MCF 10A (cell line): ENCODE measurements at places on chromosomes 1 and 21. TPM values are rescaled to one million over a fixed set of nuclear protein-coding genes. Genes with fewer than 3 reads are reported as not detected.

- H3K27ac ChIP-seq: peak overlapping the region; percentile 3
- H3K36me3 ChIP-seq: peaks cover 68% of the 10 kb centered on the region
- DNase-seq: no peak
- peaks cover 34% of the 10 kb centered on the region for H3K4me1 ChIP-seq
Measured at GRCh38 chr1:200400556-200400955, 9.3 kb downstream of the ZNF281 start.

DNA sequence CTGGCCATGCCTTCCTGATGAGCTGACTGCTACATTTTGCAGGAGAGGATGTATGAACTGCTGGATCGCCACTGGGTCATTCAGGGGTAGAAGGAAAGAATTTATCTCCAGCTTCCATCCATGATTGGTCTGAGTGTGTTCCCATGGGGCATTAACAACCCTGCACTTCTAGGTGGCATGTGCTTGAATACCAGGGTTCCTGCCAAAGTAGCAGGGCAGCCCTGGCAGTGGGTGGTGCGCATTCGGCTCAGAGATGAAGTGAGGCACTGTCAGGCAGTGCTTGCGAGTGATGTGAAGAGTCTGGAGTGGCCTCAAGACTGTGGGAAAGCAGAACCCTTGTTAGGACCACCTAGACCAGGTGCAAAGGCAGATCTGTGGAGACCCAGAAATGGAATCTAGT is 294.9 kb downstream of the ASTN1 start:
- DNase-seq: no peak
- no peaks in the 10 kb centered on the region for H3K27me3 ChIP-seq
- no peaks in the 10 kb centered on the region for H3K36me3 ChIP-seq

DNA sequence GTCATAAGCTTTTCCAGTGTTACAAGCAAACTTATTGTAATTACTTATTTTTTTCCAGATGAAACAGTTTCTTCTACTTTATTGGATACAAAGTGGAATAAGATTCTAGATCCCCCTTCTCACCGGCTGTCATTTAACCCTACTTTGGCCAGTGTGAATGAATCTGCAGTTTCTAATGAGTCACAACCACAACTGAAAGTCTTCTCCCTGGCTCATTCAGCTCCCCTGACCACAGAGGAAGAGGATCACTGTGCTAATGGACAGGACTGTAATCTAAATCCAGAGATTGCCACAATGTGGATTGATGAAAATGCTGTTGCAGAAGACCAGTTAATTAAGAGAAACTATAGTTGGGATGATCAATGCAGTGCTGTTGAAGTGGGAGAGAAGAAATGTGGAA is 95.5 kb downstream of the ZFYVE9 start:
- no peak overlapping the region for H3K27ac ChIP-seq
- peak; percentile 34 for DNase-seq
- peaks cover 19% of the 10 kb centered on the region for H3K4me1 ChIP-seq
- H3K4me3 ChIP-seq: no peak overlapping the region

DNA sequence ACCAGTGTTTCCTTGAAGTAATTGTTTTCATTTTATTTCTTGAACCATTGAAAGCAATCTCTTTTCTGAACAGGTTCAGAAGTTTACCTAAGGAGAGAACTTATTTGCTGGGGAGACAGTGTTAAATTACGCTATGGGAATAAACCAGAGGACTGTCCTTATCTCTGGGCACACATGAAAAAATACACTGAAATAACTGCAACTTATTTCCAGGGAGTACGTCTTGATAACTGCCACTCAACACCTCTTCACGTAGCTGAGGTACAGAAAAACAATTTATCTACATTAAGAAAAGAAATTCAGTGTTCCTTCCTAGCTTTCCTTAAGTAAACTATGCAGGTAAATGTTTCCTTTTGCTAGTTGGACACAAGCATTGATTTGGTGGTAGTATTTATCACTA is 27.4 kb downstream of the AGL start:
- no peaks in the 10 kb centered on the region for H3K4me1 ChIP-seq
- no peak for DNase-seq
- H3K27me3 ChIP-seq: no peaks in the 10 kb centered on the region

RCSD1 gene
- total RNA-seq: 0.16 and 0.27 TPM in 2 replicates

HSPA6 gene
- total RNA-seq: 0.28 and 0.52 TPM in 2 replicates

CELA3B gene
- not detected in 2 replicates for total RNA-seq

- peak overlapping the region; percentile 98 for H3K4me3 ChIP-seq
Measured at GRCh38 chr1:244968881-244969280, 104.5 kb upstream of the HNRNPU start.

TTC3 gene
- total RNA-seq: 74.4 and 84.4 TPM in 2 replicates

IQCC gene
- 1.8 and 1.9 TPM in 2 replicates for total RNA-seq

DNA sequence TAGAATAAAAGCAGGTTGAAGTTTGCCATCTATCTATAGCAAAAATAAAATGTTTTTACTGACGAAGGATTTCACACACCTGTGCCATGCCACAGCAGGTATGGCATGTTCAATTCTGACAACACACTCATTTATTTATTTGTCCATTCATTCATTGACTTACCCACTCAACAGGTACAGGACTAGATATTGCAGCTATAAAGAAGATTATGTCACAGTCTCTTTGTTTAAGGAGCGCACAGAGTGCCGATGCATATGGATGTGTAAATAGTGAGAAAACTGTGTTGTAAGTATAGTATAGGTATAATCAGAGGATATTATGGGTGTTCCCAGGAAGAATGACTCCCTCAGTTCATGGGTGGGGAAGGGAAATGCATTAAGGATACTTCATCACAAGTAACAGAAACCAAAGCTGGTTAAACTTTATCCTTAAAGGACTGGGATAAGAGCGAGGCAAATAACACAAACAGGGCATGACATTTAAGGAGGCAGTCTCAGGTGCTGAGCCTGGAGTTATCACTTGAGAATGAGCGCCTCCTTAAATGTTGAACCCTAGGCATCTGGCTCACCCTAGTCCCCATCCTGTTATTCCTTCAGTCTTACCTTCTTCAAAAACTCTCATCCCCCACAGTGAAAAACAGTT is 7.9 kb upstream of the ZRANB2 start:
- no peaks in the 10 kb centered on the region for H3K4me1 ChIP-seq
- H3K4me3 ChIP-seq: no peak overlapping the region
- H3K36me3 ChIP-seq: no peaks in the 10 kb centered on the region
- H3K27me3 ChIP-seq: peaks cover 11% of the 10 kb centered on the region
- no peak for DNase-seq

GRCh38 chr1:230289350-230289644 is 136.8 kb downstream of the PGBD5 start:
- no peak overlapping the region for H3K4me3 ChIP-seq
- no peak for DNase-seq
- H3K4me1 ChIP-seq: no peaks in the 10 kb centered on the region

RGS13 gene
- not detected in 2 replicates for total RNA-seq

GRCh38 chr21:44263768-44264167 is 2.1 kb upstream of the DNMT3L start:
- H3K36me3 ChIP-seq: no peaks in the 10 kb centered on the region
- peaks cover 8% of the 10 kb centered on the region for H3K4me1 ChIP-seq
- H3K27me3 ChIP-seq: peaks cover 25% of the 10 kb centered on the region

DNA sequence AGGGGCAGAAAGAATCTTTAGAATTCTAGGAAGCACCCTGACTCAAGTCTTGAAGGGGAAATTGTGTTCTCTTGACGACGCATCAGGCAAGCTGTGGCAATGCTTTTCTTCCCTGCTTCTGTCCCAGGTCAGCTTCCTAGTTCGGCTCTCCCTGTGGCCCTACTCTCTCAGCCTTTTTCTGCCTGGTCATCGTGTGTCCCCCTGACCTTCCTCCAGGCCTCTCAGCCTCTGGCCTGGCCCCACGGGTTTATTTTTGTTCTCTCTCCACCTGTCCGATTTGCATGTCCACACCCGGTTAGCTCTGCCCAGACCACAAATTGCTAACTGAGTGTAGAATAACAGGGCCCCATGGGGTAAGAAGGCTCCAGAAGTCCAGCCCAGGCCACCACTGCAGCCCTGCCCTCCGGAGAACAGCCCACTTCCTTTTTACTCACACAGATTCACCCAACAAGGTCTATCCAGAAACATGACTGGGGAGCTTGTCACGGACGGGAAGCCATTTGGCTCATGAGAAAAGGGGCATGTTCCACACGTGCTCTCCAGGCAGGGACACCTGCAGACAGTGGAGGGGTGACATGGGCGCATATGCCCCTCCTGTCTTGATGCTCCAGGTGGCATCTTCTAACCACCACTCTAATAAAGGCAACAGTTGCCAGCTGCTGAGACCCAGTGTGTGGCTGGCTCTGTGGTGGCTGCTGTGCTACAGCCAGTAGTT is 9.8 kb downstream of the KCNN3 start:
- no peak overlapping the region for H3K4me3 ChIP-seq
- peaks cover 14% of the 10 kb centered on the region for H3K4me1 ChIP-seq
- no peaks in the 10 kb centered on the region for H3K36me3 ChIP-seq
- H3K27ac ChIP-seq: peak overlapping the region; percentile 13

- DNase-seq: no peak
- H3K27me3 ChIP-seq: no peaks in the 10 kb centered on the region
- H3K4me1 ChIP-seq: peaks cover 8% of the 10 kb centered on the region
- H3K36me3 ChIP-seq: no peaks in the 10 kb centered on the region
- no peak overlapping the region for H3K4me3 ChIP-seq
Measured at GRCh38 chr1:75469586-75470173, 141.2 kb downstream of the SLC44A5 start.

GRCh38 chr1:26016953-26017545 is 4.5 kb upstream of the EXTL1 start:
- H3K36me3 ChIP-seq: no peaks in the 10 kb centered on the region
- H3K4me3 ChIP-seq: no peak overlapping the region
- no peak overlapping the region for H3K27ac ChIP-seq

GRCh38 chr1:32592943-32593342 is 53.7 kb downstream of the ZBTB8A start:
- DNase-seq: no peak
- H3K4me3 ChIP-seq: no peak overlapping the region
- no peaks in the 10 kb centered on the region for H3K27me3 ChIP-seq
- H3K4me1 ChIP-seq: peaks cover 9% of the 10 kb centered on the region

CENPL gene
- 14.1 and 24.5 TPM in 2 replicates for total RNA-seq

DNA sequence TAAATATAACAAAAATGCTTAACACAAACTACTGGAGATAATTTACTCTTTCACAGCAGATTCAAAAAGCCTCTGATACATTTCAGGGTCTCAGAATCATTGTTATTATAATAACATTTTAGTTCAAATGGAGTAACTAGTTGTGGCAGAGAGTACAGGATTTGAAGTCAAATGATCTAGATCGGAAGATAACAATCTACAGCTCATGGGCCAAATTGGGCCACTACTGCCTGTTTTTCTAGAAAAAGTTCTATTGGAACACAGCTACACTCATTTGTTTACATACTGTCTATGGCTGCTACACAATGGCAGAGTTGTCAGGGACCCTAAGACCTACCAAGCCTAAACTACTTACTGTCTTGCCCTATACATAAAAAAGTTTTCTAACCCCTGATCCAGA is 63.6 kb downstream of the ELAVL4 start:
- H3K36me3 ChIP-seq: peaks cover 6% of the 10 kb centered on the region
- no peak for DNase-seq
- H3K4me1 ChIP-seq: no peaks in the 10 kb centered on the region
- no peak overlapping the region for H3K4me3 ChIP-seq

CRYAA gene
- total RNA-seq: not detected in 2 replicates

- peaks cover 5% of the 10 kb centered on the region for H3K36me3 ChIP-seq
- peaks cover 27% of the 10 kb centered on the region for H3K4me1 ChIP-seq
- H3K4me3 ChIP-seq: peak overlapping the region; percentile 71
- peak overlapping the region; percentile 83 for H3K27ac ChIP-seq
- peak; percentile 98 for DNase-seq
Measured at GRCh38 chr1:232574889-232575762, 54.8 kb downstream of the SIPA1L2 start.

- H3K4me3 ChIP-seq: no peak overlapping the region
- no peak overlapping the region for H3K27ac ChIP-seq
- peaks cover 90% of the 10 kb centered on the region for H3K36me3 ChIP-seq
Measured at GRCh38 chr1:91712981-91713841, 172.7 kb downstream of the TGFBR3 start.

C1orf94 gene
- not detected in 2 replicates for total RNA-seq

GRCh38 chr1:55353707-55354620 is 138.8 kb upstream of the USP24 start:
- H3K27ac ChIP-seq: no peak overlapping the region
- peak; percentile 26 for DNase-seq
- H3K4me1 ChIP-seq: no peaks in the 10 kb centered on the region
- H3K36me3 ChIP-seq: no peaks in the 10 kb centered on the region
- no peak overlapping the region for H3K4me3 ChIP-seq
- H3K27me3 ChIP-seq: no peaks in the 10 kb centered on the region

DNA sequence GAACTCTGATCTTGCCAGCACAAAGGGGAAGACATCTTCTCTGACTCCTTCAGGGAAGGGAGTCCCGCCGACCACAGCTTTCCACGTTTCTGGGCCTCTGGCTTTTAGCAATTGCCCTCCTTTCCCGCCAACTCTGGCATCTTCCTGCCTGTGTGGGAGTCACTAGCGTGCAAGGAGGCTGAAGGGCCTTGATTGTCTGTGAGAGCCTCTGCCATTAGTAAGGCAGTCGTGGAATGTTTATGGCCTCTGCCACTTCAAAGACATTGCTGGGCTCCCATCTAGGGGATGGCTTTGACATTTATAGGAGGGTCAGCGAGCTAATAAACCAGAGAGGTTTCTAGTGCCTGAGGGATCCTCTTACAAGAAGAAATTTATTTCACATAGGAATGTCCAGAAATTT is 14.3 kb upstream of the PROK1 start:
- DNase-seq: no peak
- H3K36me3 ChIP-seq: no peaks in the 10 kb centered on the region
- peaks cover 5% of the 10 kb centered on the region for H3K27me3 ChIP-seq
- H3K27ac ChIP-seq: no peak overlapping the region
- no peak overlapping the region for H3K4me3 ChIP-seq
- H3K4me1 ChIP-seq: peaks cover 32% of the 10 kb centered on the region

DNA sequence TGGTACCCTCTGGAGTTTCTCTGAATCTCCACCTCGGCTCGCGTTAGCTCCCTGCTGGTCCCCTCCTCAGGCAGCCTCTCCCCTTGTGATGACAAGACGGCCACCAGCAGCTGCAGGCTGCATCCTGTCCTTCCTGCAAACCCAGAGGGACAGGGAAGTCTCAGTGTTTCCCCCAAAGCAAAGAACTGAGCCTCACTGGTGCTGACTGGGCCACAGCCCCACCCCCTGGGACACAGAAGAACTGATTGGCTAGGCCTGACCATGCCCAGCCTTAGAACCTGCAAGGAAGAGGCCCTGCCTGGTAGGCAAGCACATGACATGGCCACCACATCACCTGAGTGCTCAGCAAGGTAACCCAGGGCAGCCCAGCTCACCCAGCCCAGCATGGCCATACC is 34.6 kb downstream of the TMEM51 start:
- H3K4me3 ChIP-seq: no peak overlapping the region
- no peaks in the 10 kb centered on the region for H3K4me1 ChIP-seq
- no peaks in the 10 kb centered on the region for H3K27me3 ChIP-seq
- H3K36me3 ChIP-seq: no peaks in the 10 kb centered on the region
- no peak for DNase-seq
